Amniotic stem cell (primary cell): ENCODE measurements at places on chromosomes 3 and 15.

DNA sequence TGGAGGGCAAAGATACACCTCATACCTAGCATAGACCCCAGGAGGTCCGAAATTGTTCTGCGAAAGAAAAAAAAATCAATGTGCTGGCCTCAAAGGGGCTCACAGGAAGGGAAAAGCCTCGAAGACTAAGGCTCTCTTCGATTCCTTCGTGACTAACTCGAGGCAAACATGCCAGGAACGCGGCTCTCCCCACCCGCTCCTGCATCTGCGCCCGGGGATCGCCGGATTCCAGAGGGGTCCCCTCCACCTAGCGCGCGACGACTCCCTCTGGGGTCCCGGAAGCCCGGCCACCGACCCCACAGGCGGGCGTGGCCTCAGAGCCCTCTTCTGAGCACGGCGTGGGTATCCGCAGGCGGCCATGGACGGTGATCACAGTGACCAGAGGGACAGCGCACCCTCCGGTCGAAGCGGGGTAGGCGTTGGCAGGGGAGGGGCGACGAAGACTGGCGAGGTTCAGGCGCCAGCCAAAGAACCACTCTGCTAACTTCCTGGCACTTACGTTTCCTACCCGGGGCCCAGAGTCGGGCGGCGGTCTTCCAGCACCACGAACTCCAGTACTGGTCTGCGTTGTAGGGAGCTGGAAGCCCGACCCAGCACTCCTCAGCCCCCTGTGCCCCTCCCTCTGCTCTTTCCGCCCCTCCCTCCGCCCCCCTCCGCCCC lies 515 bp upstream of the EIF3J start:
- DNase-seq = peak; percentile 93

DNA sequence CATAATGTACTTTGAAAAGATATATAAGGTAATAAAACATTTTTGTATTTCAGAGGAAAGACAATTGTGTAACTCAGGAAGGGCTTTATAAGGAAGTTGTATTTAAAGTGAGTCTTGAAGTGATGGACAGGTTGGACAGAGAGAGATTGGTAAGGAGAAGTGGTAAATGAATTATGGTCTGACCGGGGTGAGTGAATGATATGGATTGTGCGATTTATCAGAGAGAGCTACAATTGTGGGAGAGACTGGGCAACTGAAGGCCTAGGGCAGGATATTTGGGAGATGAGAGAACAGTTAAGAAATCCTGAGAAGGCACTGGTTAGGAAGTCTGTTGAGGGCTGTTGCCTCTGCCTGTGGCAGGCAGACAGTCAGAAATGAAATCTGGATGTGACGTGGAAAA lies 14.8 kb downstream of the IL1RAP start:
- DNase-seq = no peak

- DNase-seq = no peak
Observed at GRCh38 chr3:11569156-11569741, 74.5 kb downstream of the VGLL4 start.

- no peak for DNase-seq
Observed at GRCh38 chr15:48566668-48567067, 78.8 kb downstream of the FBN1 start.

DNA sequence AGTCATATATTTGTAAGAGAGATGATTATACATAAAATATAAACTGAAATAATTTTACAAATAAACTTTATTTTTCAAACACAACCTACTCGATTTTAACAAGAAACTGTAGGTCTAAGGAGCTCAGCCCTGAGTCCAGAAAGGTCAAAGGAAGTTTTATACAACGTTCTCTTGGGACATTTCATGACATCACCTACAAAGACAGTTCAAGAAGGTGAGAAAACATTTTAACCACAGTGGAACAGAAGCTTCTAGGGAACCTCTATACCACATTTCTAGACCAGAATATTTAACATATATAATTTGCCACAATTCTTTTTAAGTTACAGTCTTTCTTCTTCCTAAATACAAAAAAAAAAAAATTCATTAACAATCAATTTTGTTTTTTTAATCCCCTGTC lies 40.1 kb downstream of the CBLB start:
- no peak for DNase-seq

- DNase-seq = no peak
Observed at GRCh38 chr3:43608751-43609150, 13.1 kb downstream of the ANO10 start.

- no peak for DNase-seq
Observed at GRCh38 chr15:82129149-82129692, 83.4 kb upstream of the MEX3B start.

DNA sequence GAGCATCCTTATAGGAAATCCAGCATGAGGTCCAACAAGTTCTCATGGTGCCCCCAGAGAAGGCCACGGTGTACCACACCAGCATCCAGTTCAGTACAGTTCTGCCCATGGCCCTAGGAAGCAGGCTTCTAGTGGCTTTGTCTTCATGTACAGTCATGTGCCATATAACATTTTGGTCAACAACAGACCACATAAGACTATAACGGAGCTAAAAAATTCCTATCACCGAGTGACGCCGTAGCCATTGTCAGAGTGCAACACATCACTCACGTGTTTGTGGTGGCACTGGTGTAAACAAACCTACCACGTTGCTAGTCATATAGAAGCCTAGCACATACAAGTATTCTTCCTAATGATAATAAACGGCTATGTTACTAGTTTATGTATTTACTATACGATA lies 209.0 kb downstream of the ARRDC4 start:
- no peak for DNase-seq

- no peak for DNase-seq
Observed at GRCh38 chr3:10629671-10630040, 124.3 kb upstream of the ATP2B2 start.

- DNase-seq = no peak
Observed at GRCh38 chr3:97510795-97511194, 253.8 kb upstream of the ARL6 start.

DNA sequence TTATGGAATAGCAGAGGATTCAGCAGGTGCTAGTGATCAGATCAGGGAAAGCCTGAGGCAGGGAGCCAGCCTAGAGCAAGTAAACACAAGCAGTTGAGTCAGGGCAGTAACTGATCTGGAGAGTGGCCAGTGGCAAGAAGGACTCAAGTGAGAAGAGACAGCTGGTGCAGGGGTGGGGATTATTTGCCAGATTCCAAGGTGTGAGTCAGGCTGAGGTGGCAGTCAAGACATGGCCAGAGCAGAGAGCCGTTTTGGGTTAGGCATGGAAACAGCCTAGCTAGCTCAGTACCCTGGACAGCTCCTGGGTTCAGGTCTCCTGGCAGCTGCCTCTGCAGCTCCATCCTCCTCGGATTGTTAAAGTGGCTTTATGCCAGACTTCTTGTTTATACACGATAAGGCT lies 281.9 kb upstream of the ONECUT1 start:
- DNase-seq = no peak

DNA sequence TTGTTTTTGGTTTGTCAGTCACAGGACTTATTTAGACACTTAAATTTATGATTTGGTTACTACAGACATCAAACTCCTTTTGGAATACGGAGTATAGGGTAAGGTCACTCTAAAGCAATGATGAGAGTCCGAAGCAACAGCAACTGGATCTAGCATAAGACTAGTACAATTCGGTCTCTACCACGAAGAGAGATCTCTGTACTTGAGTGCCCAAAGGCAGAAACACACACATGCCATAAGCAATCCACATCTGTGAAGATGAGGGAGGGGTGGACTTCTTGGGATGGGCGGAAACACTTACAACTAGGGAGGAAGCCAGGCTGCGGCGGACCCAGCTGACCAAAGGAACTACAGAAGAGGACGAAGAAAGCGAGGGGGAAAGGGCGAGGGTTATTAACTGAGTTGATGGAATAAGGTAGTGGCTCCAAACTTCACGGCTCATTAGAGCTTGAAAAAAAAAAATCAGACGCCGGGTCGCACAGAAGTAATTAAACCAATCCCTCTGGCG lies 595 bp downstream of the DPH6 start:
- DNase-seq = no peak

- no peak for DNase-seq
Observed at GRCh38 chr3:127588806-127589577, 1.5 kb downstream of the TPRA1 start.

GRCh38 chr3:30915782-30916181 lies 21.3 kb upstream of the GADL1 start:
- no peak for DNase-seq

- DNase-seq = no peak
Observed at GRCh38 chr3:35194666-35195065, 444.7 kb upstream of the ARPP21 start.

DNA sequence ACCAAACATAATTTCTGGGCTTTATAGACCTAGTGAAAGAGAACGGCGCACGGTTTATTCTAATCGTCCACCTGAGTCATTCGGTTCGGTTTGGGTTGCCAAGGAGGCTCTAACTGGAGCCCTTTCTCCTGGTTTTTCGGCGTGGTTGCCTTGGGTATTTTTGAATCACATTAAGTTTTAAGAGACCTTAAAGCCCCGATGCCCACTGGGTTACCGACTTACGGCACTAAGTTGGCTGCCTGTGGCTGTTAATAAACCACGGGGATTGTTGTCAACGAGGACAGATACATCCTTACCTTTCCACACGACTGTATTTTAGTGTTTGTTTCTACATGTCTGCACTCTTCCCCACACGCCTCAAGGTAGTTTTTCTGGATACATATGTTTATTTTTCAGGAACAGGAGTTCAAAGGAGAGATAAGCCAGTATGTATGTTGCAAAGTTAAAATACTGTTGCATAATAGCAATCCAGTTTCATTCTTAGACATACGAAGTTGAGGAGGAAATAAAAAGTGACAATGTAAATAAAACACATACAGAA lies 1.2 kb upstream of the ANP32A start:
- no peak for DNase-seq

DNA sequence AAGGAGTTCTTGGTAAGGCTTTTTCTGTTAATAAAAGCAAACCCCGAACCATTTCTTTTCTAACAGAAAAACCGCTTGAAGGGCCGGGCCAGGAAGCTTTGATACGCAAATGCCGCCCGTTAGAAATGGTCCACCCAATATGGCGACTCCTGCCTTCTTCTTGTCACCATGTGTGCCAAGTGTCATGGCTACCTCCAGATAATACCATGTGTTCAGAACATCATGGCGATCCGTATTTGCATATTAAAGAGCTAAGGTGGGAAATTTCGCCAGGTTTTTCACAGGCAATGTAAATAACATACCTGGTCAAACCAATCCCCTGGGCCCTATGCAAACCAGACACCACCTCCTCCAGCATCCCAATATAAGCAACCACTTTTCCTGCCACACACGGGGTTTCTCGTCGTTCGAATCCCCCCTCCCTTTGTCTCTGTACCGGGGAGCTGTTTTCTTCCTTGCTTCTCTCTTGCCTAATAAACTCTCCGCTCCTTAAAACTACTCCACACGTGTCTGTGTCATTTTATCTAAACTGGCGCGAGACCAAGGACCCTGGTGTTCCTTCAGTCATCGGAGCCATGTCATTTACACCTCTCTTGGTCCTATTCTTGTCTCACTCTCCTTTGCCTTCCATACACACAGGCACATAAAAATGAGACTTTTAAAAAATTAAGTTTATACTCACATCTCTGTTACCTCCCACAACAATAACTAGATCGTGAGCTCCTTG lies 34.5 kb downstream of the NCEH1 start:
- no peak for DNase-seq

GRCh38 chr3:141537856-141538255 lies 51.0 kb downstream of the RASA2 start:
- no peak for DNase-seq

DNA sequence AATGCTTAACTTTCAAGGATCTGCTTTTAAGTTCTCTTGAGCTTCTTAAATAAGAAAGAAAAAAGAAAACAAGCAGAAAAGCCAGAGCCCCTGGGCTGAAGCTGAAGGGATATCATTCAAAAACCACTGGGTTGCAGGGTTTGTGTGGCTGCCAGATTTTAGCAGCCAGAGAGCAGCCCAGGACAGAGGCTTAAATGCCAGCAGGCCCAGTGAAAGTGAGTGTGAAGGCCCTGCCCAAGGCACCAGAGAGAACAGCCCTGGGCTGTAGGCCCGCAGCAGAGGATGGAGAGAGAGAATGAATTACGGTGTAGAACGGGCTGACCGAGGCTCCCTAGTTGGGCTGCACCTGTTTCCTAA lies 106.3 kb upstream of the BOC start:
- no peak for DNase-seq

DNA sequence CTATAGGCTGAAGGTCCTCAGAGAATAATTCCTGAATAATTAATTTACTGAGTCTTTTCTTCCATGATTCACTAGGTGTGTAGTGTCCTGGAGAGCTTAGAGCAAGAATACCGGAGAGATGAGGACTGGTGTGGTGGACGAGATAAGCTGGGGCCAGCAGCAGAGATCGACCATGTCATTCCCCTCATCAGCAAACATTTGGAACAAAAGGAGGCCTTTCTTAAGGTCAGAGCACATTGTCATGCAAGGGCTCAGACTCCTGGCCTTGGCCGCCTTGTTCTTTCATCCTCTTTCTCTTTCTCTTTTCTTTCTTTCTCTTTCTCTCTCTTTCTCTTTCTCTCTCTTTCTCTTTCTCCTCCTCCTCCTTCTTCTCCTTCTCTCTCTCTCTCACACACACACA lies 291.4 kb upstream of the UMPS start:
- DNase-seq = no peak

DNA sequence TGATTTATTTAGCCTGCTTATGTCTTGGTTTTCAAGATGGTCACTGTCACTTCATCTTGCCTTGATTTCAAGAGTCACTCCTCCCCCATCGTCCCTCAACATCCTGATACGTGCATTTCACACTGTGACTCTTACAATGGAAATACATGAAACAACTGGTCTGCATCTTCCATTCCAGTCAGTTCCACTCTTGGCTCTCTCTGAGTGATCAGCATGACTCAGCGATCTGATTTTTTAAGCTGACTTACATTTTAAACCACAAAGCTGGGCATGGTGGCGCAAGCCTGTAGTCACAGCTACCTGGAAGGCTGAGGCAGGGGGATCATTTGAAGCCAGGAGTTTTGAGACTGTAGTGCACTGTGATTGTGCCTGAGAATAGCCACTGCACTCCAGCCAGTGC lies 271.2 kb upstream of the ROPN1 start:
- DNase-seq = peak; percentile 82

GRCh38 chr15:57592426-57592825 lies 722 bp downstream of the MYZAP start:
- DNase-seq = no peak

DNA sequence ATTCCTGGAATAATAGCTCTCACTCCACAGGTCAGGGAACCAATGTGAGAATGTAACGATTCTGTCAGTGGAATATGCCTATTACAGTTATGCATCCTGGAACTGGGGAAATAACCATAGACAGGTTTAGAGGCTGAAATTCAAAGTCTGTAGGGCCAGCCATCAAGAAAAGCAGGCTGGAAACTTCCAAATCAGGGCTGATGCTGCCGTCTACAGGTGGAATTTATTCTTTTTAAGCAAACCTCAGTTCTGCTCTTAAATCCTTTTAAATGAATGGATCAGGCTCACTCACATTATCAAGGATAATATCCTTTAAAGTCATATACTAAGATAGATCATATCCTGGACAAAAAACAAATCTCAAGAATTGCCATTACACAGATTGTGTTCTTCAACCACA lies 699.8 kb downstream of the NR2F2 start:
- no peak for DNase-seq
